SIG-M5 (cell line): ENCODE measurements at places on chromosomes 5 and 9.

DNA sequence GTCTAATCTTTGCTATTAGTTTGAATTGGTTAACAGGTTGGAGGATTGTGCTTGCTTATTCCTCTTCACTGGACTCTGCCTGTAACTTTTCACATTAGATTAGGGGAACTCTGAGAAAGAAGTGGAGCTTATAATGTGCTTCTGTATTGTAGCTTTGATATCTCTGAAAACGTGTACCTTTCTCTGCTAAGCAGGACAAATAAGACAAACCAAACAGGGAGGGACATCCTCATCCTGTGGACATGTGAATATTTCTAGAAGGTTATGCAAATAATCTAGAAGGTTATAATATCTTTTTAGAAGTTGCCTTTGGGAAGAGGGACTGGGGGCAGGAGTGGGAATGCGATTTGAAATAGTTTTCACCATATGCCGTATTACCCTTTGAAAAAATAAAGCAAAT, 11.7 kb downstream of the IQGAP2 start:
- no peak for DNase-seq

DNA sequence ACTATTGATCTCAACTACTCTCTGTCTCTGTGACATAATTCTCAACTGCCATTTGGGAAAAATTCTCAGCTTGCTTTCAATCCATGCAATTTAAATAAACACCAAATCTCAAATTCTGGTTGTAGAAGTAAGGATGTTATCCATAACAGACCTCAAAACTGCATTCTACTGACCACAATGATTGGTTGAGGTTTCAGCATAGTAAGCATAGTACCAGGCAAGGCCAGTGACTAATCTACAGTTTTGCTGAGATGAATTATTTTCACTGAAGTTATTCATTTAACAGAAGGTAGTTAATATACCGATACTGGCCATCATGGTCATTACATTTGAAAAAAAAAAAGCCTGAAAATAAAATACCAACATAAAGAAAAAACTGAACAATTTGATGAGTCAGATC, 488.0 kb upstream of the CDH18 start:
- no peak for DNase-seq

DNA sequence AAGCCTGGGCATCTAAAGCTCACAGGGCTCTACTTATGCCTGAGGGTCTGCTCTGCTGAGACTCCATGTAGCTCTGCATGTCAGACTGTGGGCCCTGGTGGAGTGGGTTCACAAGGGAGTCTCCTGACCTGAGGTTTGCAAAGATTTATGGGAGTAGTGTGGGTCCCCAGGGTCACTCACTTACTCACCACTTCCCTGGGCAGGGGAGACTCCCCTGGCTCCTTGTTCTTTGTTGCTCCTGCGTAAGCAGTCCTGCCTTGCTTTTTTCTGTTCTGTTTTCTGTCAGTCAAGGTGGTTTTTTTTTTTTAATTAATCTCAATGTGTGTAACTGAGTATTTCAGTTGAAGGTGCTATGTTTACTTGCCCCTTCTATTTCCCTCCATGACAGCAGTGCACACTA, 256.6 kb downstream of the TMEM38B start:
- no peak for DNase-seq

DNA sequence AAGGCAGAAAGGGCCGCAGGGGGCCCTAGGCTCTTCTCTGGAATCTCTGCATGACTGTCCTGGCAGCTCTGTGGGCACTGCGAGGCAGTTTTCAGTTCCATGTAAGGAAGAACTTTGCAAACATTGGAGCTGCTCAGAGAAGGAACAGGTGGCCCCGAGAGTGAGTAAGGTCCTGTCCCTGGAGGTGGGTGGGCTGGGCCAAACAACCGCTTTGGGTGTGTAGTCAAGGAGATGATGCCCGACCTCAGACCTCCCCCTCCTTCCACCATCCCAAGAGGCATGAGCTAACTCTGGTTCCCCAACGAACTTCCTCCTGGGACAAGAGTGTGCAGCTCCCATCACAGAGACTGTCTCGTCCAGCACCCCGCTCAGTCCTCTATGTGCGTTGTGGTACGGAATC, 20.5 kb downstream of the CSF1R start:
- no peak for DNase-seq

DNA sequence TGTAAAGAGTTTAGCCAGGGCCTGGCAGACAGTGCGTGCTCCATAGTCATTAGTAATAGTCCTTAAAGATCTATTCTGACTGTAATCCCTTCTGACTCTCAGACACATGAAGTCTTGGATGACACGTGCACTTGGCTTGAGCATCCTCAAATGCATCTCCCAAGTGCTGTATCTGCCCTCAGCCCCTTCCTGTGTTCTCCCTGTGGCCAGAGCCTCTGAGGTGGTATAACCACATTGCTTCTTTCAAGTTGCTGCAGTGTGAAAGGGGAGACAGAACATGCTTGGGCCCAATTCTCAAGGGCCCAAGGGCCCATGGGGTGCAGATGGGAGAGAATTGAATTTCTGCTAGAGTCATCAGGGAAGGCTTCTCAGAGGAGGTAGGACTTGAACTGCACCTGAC, 30.1 kb upstream of the HAND1 start:
- no peak for DNase-seq

DNA sequence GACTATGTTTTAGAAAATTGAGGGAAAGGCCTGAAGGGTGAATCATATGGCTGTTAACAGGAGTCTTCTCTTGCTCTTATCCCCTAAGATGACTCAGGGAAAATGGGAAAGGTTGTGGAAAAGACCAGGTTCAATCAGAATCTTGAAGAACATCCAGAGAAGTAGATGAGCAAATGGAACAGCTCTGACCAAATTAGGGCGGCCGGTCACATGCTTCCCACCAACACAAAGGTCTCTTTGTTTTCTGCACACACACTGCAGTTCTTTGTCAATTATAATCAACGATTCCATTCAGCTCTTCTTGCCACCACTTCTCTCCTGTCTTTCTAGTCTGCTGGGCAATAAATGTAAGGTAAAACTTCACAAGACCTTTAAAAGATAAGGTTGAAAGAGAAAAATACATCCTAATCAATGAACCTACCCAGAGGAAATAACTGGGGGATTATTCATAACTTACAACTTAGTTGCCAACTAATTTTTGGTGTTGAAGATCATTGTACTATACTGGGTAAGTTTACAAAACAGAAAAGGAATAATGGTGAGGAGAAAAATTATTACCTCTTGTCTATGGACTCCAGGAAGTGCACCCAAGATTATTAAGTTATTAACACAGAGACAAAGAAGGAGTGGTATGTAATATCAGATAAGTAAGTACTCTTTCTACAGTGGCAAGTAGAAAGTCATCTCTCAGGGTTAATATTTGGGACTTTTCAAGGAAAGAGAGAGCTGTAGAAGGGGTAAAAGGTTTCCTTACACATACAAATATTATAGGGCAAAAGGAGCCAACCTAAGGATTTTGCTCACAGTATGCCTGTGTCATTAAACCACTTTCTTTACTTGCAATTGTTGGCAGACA, 441.9 kb upstream of the PIK3R1 start:
- no peak for DNase-seq

- DNase-seq, result no peak
Observed at GRCh38 chr9:133104718-133105460, 16.2 kb downstream of the RALGDS start.

DNA sequence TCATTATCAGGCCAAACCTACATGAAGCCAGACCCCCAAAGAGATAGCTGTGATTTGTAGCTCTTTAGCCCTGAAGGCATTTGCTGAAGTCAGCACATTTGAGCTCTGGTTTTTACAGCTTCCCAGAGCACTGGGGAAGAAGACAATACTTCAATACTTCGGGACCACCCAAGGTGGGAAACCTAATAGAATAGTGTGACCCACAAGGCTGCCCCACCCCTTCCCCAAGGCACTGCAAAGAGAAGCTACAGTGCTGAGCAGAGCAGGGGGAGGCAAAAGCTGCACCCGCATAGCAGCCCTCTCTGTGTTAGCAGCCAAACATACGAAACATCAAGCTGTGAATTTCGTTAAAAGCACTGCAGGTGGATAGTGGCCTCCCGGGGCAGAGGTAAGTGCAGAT, 87.3 kb downstream of the HSD17B3 start:
- DNase-seq, result no peak

DNA sequence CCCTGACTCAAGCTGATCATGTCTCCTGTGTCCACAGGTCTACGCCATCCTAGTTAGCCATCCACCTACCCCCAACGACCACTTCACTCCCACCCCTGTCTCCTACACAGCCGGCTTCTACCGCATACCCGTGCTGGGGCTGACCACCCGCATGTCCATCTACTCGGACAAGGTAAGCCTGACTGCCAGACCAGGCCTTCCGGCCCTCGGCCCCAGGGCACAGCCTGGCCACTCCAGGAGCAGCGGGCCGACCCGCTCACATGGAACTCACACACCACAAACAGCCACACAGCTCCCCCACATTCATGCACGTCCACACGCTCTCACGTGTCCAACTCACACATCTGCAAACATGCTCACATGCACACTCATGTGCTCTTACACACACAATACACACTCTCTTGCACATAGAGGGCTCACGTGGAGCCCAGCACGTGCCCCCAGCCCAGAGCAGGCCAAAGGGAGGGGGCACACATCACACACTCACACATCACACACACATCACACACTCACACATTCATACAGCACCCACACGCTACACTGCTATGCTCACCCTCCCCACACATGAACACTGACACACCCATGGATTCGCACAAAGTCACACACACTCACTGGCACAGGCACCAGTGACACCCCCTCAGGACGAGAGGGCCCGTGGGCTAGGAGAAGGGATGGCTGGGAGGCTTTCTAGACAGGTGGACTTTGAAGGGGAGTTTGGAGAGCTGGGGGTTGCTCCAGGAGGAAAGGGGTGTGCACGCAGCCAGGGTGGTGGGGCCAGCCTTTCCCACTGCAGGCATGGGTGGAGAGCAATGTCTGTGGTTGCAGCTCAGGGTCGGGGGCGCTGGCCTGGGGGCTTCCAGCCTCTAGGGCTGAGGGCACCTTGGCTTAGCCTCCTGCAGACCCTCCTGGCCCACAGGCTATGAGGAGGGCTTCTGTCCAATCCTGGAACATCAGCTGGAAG, 3.3 kb downstream of the GRIN1 start:
- no peak for DNase-seq

DNA sequence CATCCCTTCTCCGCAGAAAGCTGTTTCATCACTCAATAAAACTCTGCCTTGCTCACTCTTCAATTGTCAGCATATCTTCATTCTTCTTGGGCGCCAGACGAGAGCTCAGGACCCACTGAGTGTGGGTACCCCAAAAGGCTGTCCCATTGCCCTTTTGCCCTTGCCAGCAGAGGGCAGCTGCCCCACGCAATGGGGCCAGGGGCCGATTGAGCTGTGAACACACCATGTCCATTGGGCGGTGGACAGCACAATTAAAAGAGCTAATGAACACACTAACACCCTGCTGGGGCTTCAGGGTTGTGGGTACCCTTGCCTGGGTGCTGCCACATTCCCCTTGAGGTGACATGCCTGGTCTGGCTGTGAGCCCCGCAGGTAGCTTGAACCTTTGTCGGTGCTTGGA, 487.2 kb upstream of the NUDT12 start:
- no peak for DNase-seq

- DNase-seq, result no peak
Observed at GRCh38 chr5:154646745-154647113, 108.4 kb upstream of the LARP1 start.

- no peak for DNase-seq
Observed at GRCh38 chr5:111782216-111782615, 25.2 kb upstream of the NREP start.

DNA sequence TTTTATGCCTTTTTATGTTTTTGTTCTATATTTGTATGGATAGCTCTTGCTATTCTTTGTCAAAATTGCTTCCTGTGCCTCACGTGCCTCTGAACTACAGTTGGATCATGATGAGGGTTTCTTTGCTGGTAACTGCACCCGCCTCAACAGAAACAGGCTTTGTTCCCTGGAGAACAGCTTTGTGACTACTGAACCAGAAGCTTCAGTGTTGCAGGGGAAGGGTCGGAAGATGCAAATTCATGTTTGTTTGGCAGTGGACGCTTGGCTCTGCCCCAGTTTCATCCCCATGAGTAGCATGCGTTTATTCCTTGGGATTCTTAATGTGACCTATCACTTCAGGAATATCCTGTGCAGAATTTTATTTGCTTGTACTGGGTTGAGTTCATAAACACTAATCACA, 959.1 kb upstream of the WWC1 start:
- no peak for DNase-seq

GRCh38 chr9:18906656-18907395, 126.2 kb downstream of the SAXO1 start:
- DNase-seq, result no peak

DNA sequence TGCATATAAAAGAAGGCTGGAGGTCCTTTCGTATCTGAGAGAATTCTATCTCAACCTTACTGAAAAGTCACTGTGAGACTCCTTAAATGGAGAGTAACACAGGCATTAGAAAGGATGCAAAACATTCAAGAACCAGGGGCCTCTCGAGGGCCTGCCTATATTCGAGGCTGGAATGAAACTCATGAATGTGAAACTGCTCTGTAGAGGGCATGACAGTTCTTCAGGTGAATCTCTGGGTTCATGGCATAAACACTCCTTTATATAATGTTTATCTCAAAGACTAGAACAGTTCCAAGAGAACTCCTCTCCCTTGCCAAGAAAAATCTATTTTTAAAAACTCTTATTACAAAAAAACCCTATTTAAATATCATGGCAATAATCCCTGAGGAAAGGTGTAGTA, 113.9 kb downstream of the SEC61B start:
- no peak for DNase-seq

DNA sequence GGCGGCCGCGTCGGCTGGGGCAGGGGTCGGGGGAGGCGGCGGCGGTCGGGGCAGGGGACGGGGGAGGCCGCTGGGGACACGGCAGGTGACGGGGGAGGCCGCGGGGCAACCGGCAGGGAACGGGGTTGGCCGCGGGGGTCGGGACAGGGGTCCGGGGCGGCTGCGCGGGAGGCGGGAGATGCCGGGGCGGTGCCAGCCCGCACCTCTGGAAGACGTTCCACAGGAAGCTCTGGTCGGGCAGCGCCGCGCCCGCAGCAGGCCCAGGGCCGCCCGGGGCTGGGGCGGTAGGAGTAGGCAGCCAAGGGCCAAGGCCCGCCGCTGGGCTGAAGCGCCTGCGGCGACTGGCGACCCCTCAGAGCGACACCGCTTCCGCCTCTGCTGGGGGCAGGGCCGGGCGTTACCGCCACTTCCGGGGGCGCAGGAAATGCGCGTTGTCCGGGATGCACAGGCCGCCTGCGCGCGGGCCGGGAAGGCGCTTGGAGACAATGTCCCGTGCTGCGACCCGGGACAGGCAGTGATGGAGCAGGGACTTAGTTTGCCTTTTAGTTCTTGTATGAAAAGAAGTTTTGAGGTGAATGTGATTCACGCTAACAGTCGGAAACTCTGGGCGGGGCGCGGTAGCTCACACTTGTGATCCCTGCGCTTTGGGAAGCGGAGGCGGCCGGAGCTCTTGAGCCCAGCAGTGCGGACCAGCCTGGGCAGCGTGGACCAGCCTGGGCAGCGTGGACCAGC, 110.0 kb upstream of the LPCAT1 start:
- DNase-seq, result peak; percentile 41

DNA sequence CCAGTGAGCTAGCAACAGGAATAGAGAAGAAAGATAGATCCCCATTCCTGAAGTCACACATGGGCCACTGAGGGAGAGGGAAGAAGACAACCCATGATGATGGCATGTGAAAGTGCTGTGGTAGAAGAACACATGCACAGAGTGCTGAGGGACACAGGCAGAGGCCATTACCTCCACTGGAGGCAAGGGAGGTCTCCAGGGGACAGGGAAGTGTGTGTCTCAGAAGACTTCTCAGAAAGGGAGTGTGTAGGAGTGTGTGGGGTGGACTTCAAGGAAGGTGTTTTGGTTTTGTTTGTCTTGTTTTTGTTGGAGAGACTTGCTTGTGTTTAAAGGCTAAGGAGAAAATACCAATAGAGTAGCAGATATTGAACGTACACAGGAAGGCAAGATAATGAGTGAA, 77.0 kb upstream of the SMARCA2 start:
- no peak for DNase-seq
